T-helper 1 cell (primary cell): ENCODE measurements at places on chromosomes 2 and 18.

DNA sequence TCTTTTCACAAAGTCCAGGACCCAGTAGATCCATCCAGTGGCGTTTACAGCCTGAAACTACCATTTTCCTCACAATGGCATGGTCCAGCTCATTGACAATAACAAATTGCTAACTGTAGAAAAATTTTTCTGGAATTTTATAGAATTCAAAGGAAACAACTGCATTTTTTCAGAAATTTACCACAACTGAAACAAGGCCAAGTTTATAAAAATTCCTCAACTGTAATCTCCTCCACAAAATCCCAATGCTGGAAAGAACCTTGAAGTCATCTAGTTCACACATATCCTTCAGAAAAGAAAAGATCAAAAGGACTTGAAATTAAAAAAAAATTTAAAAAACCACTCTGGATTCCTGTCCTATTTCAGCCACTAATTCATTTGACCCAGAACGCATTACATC is 226.0 kb upstream of the CTAGE1 start:
- DNase-seq = no peak

DNA sequence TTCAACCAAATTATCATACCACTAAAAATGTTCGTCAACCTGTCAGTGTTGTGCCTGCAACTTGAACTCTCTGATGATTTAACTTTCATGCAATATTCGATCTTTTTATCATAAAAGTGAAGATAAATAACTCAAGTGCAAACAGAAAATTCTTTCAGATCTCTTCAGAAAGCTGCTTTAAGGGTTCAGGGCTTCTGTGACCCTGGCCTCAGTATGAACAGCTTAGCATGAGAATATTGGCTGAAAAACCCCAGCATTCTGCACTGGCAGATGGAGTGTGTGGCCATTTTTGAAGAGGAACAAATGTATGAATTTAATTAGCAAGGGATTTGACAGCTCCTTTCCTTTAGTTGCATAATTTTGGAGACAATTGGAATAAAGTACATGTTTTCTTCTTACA is 851.4 kb upstream of the SOX11 start:
- DNase-seq = no peak

GRCh38 chr18:12922266-12922665 is 25.5 kb upstream of the SEH1L start:
- DNase-seq = no peak

GRCh38 chr2:169386722-169387121 is 24.4 kb upstream of the LRP2 start:
- DNase-seq = no peak

GRCh38 chr2:174003720-174004695 is 38.8 kb upstream of the SP3 start:
- no peak for DNase-seq

DNA sequence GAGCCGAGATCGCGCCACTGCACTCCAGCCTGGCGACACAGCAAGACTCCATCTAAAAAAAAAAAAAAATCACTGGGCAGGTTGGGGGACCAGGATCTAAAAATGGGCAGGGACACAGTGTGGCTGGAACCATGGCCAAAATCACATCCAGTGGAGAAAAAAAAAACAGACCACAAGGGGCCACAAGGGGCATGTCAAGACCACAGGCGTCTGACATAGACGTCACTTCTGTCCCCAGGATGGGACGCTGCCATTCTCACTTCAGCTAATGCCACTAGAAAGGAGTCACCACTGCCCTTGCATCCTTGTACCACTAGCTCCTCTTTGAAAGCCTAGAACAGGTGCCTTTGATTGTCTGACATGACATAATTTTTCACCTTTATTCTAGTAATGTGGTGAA is 2.5 kb upstream of the POMC start:
- DNase-seq = no peak

- peak; percentile 17 for DNase-seq
Observed at GRCh38 chr2:201860636-201861066, 54.3 kb downstream of the CDK15 start.

- DNase-seq = no peak
Observed at GRCh38 chr2:161825429-161825828, 201.2 kb downstream of the SLC4A10 start.

DNA sequence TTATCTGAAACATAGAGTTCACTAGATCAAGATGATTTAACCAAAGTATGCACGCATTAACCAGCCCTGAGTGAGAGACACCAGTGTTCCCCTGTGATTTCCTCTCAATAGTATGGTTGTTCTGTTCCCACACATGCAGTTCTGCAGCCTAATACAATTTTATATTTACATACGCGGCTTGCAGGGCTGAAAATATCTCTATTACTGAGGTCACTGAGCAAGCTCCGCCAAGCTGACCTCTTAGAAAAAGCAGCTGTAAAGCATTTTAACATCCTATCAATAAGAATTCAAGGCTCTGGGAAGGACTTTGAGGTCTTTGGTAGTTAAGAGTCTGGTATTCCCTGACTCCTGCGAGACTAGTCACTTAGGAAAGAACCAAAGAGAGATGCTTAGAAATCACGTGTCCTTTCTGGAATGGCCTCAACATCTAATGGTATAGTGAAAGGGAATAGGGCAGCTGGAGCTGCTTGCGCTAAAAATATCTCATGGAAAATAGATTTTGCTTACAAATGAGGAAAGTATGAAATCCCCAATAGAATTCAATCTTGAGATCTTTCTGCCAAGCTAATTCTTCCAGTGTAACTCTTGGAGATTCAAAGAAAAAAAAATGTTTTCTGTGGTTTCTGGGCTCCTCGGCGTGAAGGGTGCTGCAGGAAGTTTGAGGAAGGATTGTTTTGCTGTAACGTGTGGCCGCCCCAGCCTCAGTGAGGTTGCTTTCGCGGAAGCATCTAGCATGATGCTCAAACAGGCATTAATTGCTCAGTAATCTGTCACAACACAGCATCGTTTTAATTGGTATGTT is 59.2 kb downstream of the DOCK10 start:
- no peak for DNase-seq

GRCh38 chr2:946073-946948 is 4.3 kb upstream of the SNTG2 start:
- no peak for DNase-seq

DNA sequence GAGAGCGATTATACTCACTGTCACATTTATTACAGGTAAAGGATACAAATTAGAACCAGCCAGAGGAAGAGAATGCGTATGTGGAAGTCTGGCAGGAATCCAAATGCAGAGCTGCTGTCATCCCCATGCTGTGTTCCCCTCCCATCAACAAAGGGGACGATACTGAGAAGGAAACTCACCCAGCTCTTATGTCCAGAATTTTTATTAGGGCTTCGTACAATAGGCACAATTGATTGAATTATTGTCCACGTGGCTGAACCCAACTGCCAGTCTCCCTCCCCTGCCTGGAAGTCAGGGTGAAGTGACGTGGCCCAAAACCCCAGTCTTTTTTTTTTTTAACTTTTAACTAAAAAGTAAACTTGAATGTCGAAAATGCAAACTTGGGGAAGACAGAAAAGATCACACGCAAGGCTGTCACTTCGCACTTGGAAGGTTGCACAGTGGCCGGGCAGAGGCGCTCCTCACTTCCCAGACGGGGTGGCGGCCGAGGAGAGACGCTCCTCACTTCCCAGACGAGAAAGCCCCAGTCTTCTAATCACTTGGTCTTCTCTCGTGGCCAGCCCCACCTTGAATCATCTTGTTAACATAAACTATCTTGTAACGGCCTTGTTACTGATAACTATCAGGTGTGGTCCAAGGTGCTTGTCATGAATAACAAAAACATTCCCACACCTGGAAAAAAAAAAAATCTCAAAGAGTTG is 40.0 kb upstream of the ITSN2 start:
- no peak for DNase-seq

DNA sequence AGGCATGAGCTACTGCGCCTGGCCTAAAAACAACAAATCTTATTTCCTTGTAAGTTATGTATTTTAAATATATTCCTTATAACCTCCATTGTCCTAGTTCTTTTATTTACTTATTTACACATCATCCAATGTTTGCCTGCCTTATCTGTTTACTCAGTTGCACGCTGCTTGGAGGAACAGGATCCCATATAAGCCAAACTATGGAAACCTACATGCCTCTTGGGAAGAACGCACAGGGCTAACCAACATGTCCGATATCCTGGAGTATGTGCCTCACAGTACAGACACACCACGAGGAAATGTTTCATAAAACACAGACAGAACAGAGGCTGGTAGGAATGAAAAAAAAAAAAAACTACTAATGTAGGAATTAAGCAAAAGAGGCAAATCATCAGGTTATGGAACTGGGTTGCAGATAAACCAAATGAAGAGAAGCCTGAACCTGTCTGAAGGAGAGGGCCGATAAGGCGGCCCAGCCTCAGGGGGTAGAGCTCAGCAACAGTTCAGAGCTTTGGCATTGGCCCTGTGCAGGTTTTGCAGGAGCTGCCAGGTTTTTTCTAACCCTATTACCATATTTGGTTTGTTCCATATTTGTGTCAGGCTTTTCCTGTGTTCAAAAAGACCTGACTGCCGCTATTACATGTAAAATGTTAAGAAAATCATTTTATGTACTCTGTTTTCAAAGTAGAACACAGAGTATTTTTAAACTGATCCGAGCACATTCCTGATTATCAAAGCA is 19.9 kb upstream of the SP3 start:
- no peak for DNase-seq

DNA sequence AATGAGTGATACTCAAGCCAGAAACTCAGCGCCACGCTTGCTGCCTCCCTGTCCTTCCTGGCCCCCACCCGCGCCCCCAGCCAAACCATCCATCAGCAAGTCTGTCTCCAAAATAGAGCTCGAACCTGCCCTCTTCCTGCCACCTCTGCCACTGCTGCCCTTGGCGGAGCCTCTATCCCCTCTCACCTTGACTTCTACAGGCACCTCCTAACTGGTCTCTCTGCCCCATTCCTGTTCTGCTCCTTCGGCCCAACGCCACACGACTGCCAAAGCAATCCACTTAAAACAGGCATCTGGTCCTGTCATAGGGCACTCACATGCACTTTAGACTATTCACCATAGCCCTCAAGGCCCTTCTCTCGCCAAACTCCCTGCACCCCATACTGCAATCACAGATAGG is 210.3 kb upstream of the SMAD2 start:
- no peak for DNase-seq

GRCh38 chr2:51071191-51071590 is 39.3 kb upstream of the NRXN1 start:
- no peak for DNase-seq

GRCh38 chr2:183010112-183010511 is 28.1 kb downstream of the NCKAP1 start:
- no peak for DNase-seq

DNA sequence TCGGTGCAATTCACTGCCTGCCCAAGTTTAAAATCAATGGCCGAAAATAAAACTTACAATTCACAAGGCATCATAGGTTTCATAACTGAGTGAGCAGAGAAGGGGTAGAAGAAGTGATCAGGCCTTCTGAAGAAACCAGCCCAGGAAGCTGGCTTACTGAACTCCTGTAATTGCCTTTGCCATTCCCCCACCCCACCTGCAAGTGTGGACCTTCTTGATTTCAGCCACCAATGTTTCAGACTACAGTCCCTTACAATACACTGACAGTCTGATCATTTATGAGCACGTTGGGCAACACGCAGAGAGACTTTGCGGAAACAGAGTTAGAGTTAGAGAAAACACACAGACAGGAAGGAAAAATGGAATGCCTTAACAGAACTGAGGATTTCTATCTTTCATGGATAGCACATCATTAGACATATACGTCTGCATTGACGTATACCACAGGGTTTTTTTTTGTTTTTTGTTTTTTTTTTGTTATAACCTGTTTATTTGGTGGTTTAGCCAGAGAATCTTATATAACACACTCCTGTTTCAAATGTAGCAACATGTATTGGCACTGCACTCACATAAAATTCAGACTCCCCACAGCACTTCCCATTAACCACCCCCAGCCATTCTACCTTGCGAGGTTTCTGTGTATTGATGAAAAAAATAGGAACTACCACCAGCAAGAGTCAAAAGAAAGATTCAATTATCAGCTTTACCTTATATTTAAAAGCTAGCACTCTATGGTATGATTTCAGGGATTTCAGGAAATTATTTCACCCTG is 126.4 kb downstream of the CACNB4 start:
- no peak for DNase-seq

DNA sequence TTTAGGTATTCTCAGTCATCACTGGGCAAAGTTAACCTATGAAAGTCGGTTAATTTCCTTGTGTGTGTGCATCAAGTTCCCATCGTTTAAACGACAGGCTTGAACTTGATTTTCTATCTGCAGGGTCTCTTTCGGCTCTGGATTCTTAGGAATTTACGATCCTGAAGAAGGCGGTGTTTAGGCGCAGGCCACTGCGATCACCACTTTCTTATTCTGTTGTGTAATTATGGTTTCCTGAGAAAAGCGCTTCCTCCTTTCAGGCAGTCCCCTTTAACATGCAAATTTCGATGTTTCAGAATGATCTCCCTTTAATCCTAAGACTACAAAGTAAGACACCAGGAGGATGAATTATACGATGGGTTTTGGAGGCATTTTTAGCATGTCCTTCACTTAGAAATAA is 27.9 kb upstream of the MBP start:
- no peak for DNase-seq

DNA sequence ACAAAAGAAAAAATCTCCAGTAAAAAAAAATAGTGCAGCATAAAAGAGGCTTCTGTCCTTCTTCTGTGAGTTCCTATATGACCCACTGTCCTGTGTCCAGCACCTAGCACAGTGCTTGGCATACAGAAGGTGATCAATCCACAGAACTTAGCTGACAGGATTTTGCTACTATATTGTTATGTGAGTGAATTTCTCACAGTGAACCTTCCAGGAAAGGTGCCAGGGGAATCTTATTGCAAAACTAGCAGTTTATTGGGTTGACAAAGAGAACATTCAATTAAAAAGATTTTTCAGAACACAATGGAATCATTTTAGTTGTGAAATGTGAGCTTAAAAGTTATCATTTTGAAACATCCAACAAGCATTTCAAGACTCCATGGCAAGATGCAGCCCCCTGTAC is 12.4 kb upstream of the TRIB2 start:
- DNase-seq = no peak
